ENCODE measurements at places on chromosomes 11 and 22.

DNA sequence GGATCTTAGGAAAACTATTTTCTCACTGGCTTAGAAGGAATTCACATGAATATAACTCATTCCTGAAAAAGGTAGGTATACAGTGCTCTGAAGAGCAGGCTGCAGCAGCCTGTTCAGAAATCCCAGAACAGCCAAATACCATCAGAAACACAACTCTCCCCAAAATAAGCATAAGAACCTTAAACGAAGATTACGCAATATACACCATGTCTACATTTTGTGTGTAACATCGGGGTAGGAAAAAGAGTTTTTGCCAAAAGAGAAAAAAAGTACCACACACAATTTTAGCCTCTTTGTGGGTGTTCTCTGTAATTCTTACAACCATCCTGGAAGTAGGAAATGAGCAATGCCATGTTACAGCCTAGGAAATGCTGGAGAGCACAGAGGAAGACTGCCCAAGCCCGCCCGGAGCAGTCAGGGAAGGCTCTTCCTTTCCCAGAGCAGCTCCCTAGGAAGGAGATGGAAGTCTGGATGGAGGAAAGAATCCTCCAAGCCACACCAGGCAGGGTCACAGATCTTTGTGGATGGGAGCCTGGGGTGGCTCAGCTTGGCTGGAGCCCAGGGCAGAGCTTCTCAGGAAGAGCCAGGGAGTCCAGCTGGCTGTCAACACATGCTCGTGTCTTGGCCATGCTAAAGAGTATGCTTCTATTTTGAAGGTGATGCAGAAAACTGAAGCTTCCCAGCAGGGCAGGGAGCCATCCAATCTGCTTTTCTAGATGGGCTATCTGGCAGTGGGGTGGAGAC lies 49.7 kb upstream of the ARFGAP3 start:
- DNase-seq: no peak

GRCh38 chr11:77187111-77187750 lies 59.2 kb downstream of the MYO7A start:
- no peak for DNase-seq

- DNase-seq: no peak
Measured at GRCh38 chr11:40027720-40028119, 1431.7 kb downstream of the LRRC4C start.

- no peak for DNase-seq
Measured at GRCh38 chr11:59614277-59615119, 1.1 kb downstream of the OSBP start.

GRCh38 chr11:132248580-132248979 lies 878.2 kb downstream of the NTM start:
- DNase-seq: no peak

DNA sequence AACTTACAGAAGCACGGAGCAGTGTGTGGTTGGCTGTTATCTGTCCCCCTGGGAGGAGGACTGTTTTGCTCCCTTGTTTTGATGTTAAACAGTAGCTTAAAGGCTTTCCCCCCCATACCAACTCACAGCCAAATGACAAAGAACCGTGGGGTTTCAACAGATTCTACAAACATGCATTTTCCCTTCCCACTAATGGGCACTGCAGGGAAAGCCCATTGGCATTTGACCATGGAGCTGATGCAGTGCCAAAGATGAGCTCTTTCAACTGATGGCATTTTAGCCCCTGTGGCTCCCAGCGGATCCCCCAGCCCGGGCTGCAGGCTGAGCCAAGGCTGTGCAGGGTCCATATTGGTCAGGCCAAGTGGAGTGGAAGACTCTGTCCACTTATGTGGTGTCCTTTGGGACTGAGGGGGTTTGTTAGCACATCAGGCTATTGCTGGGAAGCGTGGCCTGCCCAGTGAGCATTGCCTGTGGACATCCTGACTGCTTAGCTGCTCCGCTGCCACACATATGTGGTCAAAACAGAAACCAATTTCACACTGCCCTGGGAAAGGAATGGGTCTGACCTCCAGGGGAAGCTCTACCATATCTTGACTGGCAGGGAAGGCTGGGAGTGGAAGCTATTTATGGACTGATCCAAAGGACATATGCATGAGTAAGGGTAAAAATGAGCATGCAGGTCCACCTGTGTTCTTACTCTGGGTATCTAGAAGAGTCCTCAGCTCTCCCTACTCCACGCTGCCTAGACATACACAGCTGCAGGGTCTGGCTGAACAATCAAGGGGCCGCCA lies 116.4 kb upstream of the PARVA start:
- DNase-seq: no peak

DNA sequence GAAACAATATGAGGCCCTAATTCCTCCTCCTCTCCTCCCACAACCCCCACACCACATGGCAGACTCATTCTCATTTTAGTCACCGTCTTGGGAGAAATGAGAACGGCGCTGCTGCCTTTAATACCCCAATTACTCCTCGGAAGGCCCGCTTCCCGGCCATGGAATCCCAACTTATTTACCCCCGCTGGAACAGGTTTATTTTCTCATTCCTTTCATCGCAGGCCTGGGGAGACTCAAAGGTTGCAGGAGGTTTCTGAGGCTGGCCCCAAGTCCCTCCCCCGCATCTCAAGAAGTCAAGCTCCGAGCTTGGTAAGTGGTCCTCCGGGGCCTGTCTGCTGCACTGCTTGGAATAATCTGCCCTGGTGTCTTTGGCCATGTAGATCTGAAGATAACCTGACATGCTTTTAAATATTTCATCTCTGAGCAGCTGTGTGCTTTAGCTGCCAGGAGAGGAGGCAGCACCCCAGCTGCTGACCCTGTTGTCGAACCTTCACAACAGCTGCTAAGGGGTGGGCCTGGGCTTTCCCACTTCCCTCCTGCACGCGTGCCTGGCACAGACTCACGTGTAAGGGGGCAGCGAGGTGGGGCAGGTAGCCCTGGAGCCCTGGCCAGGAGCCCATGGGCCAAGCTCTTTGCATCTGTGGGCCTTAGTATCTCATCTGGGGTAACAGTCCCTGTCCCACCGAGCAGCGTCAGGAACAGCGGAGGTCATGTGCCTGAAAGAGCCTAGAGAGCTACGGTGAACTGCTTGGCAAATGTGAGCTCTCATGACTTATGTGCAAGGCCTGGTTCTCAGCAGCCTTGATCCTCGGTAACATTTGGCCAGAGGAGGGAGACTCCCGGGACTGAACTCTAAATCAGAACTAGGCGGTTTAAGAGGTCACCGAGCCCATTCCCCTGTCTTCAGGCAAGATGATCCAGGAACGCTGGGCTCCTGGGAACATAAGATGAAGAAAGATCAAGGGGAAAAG lies 164.6 kb downstream of the ST3GAL4 start:
- DNase-seq: no peak

GRCh38 chr11:66841861-66842260 lies 1.4 kb upstream of the RCE1 start:
- no peak for DNase-seq

DNA sequence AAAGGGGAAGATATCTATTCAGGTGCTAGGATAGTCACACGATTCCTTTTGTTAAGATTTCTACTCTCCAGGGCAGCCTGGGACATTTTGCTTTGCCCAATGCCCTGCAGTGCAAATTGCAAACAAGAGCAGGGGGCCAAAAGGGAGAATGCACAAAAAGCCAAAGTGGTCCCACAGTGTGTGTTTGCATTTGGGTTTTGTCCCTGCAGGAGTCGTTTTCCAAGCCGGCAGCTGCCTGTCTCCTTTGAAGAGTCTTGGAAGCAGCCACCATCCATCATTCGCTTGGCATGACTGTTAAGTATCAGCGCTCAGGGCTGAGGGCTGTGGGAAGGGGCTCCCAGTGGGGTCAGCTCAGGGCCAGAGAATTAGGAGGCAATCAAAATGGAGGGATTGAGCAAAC lies 184.7 kb downstream of the MIAT start:
- DNase-seq: no peak

DNA sequence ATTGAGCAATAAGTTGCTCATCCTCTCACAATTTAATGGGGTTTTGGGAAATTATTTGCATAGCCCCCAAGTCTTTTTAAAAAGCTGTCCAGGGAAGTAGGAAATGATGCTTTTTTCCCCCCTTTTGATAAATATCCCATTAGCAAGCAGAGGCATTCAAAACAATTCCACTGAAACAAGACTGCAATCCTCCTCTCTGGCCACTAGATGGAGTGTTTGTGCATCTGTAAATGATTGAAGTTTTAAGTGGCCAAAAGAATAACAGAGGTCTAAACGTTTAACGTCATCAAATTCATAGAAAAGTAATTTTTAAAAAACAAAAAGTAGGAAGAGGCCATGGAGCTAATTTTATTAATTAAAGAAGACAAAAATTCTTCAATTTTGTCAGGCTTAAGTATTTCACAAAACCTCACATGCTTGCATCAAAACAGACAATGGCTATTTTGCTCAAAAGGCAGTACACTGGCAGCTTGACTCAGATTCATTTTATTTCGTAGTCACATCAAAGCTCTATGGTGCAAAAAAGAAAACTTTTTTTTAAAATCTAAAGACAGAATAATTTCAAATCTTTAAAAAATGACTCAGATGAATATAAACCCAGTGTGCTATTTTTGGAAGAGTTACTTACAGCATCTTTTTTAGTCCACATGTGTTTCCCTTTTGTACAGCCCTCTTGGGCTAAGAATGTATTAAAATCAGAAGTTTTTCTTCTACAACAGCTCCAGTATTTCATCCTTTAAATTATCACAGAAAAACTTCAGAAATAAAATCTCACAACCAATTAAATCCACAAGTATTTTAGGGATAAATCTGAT lies 17.8 kb downstream of the CHORDC1 start:
- DNase-seq: peak; percentile 62

GRCh38 chr22:25698978-25699377 lies 43.0 kb upstream of the MYO18B start:
- no peak for DNase-seq

DNA sequence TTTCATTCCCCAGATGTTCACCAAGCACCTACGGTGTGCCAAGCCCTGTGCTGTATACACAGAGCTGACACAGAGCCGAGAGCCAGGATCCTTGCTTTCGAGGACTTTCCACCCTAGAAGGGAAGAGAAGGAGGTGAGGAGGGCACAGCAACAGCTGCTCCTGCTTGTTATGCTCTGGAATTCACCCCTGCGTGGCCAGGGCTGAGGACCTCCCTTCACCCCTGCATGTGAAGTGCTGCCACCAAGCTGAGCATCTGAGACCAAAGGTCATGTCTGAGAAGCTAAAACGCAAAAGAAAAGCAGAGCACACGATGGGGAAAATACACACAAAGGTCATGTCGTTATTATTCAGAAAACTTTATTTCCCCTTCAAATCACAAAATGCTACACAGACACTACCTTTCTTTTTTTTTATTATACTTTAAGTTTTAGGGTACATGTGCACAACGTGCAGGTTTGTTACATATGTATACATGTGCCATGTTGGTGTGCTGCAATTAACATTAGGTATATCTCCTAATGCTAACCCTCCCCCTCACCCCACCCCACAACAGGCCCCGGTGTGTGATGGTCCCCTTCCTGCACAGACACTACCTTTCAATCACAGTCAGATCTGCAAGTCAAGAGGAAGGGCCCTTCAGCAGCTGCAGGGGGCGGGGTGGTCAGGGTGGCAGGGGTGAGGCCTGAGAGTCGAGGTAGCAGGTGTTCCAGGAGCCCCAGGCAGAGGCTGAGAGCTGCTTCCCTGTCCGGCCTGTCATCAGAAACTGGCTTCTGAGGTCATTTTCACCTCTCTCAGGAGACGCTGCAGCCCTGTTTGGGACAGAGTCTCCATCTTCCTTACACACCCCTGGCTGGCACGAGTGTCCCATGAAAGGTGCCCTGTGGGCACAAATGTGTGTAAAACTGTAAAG lies 40.1 kb upstream of the PRR5 start:
- no peak for DNase-seq

DNA sequence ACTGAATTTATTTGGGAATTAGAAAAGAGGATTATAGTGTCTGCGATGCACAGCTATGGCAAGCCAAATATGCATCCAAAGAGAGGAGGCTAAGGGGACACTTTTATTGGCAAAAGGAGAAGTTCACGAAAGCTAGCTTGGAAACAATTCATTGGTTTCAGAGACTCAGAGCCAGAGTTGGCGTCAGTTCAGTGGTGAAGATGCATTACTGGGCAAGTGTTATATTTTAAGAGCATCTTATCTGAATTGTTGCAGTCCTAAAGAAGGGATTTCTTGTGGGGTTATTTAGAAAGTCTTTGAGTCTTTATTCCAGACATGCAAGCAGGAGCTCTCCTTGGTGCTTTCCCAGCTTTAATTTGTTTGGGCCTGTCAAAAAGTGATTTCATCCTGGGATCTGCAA lies 15.0 kb downstream of the CLDN5 start:
- DNase-seq: no peak

DNA sequence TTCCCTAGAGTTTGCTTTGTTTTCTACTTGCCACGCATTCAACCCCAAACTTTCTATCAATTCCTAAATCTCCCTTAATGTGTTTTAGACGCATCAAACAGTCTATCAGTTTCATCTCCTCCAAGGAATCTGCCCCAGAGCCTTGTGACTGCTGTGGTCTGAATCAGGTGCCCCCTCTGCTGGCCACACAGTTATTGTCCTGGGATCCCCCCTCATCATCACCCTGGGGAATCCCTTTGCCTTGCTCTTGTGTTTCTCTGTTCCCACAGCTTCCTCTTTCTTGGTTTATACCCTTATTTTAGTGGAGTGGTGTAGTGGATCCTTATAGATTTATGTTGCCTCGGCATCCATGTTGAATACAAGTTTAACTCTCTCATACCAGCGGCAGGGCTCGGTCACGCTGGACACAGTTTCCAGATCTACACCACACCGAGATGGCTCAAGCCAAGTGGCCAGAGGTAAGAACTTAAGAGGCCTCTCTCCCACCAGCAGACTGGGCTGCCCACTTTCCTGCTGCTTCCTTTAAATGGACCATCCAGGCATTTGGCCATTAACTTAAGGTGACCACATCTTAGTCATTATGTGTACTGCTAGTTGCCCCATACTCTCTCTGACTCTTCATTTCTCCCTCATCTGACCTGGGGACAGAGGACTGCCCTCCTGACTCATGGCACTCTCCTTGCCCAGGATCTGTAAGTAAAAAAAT lies 8.2 kb downstream of the UPB1 start:
- DNase-seq: peak; percentile 57

DNA sequence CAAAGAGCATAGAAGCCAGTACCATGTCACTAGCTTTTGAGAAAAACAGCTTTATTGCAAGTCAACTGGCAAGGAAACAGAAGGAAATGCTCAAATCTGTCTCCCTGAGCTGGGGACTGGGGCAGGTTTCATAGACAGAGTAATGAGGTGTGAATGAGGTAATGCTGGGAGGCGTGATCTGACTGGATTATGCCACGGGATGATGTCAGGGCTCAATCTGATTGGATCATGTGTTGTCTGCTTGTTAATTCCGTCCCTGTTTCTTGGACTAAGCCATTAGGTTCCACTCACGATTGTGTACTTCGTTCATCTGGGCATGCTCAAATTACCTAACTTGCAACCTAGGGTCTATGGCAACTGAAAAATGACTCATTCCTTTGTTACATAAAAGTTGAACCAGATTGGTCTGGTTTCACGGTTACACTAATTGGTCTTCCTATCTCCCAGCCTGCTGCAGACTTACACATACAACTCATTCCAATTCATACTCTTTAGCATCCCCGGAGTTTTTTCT lies 20.2 kb upstream of the OR10A5 start:
- DNase-seq: no peak

DNA sequence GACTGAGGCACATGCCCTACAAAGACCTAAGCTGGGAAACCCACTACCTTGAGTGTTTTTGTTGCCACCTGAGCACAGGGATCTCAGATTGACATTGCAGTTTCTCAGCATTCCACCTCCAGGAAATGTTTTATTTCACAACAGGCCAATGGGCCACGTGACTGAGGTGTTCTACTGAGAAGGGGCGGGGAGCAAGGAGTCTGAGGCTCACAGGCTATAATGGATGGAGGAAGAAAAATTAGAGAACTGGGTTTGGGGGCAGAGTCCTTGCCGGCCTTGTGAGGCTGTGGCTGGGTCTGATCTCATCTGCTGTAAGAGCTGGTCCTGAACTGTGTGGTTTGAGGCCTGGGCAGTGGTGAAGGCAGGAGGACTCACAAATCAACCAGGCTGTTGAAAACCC lies 40.7 kb downstream of the ZNF202 start:
- no peak for DNase-seq

Data from ACHN (cell line).